ENCODE measurements at places on chromosomes 7 and 10.

- no peak for DNase-seq
These were observed 21.6 kb upstream of the FAM20C start for GRCh38 chr7:170551-171363.

GRCh38 chr7:115088893-115089292 lies 167.0 kb downstream of the MDFIC start:
- DNase-seq = no peak

- no peak for DNase-seq
These were observed 626.1 kb upstream of the GALNT17 start for GRCh38 chr7:70505886-70506285.

- DNase-seq = no peak
These were observed 12.0 kb upstream of the MEST start for GRCh38 chr7:130479716-130480400.

DNA sequence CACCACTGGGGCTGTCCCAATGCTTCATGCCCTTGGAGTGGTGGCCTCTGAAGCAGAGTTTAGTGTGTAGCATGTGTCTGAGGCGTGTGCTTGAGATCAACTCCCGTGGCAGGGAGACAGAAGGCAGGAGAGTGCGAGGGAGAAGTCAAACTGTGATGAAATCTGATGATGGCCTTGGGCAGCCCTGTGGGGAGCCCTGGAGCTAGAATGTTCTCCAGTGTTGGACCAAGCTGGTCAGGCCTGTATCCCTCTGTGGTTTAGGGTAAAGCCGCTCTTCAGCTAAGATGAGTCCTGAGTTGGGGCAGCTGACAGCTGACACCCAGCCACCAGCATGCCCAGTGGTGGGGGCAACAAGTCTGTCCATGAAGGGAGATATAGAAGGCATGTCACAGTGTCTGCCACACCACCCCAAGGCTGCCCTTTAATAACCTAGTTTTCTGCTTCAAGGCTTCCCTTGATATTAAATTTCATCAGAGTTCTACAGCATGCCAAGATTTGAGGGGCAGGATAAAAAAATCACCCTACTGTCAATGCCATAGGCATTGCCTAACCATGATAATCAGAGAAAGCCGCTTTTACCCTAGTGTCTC lies 170.5 kb upstream of the SVIL start:
- DNase-seq = no peak

- no peak for DNase-seq
These were observed 291.5 kb upstream of the ZNF32 start for GRCh38 chr10:43939939-43940820.

DNA sequence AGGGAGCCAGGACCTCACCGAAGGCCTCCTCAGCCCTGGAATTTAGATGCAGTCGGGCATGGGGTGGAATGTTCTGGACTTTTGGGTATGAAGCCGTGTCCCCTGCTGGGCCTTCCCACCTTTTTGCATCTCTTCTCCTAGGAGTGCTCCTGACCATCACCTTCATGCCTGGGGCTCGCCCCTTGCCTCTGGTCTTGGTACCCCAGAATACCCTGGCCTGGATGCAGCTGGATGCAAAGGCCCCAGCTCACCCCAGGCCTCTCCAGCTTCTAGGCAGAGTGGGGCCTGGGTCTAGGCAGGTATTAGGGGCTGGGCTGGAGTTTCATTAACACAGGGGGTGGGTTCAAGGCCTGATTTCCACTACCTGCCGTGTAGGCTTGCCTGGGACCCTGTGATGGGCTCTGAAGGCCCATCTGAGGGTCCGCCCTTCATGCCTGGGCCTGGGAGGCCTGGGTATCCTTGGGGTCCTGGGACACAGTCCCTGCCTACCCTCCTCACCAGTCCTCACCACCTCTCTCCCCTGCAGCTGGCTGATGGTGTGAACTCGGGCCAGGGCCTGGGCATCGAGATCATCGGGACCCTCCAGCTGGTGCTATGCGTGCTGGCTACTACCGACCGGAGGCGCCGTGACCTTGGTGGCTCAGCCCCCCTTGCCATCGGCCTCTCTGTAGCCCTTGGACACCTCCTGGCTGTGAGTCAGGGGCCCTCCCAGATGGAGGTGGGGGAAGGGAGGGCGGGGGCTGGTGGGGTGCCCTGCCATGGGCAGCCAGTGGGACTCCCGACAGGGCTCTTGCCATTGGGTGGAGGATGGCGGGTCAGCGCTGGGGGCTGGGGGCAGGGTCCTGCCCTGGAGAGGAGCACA lies 10.1 kb downstream of the AQP1 start:
- DNase-seq = no peak

DNA sequence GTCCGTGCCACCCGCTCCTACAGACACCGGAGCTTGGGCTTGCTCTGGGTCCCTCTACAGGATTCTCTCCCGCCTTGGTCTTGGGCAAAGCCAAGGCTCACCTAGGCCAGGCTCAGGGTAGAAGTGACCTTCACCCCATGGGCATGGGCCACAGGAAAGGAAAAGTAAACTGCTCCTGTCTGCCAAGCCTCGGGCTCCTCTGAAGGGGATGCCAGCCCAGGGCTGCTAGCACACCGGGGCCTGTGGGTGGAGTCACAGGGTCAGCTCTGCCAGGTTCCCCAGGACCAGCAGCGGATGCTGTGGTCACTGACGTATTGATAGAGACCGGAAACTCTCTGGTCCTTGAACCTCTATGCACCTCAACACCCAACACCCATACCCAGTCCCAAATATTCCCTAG lies 222.7 kb upstream of the MGMT start:
- no peak for DNase-seq

DNA sequence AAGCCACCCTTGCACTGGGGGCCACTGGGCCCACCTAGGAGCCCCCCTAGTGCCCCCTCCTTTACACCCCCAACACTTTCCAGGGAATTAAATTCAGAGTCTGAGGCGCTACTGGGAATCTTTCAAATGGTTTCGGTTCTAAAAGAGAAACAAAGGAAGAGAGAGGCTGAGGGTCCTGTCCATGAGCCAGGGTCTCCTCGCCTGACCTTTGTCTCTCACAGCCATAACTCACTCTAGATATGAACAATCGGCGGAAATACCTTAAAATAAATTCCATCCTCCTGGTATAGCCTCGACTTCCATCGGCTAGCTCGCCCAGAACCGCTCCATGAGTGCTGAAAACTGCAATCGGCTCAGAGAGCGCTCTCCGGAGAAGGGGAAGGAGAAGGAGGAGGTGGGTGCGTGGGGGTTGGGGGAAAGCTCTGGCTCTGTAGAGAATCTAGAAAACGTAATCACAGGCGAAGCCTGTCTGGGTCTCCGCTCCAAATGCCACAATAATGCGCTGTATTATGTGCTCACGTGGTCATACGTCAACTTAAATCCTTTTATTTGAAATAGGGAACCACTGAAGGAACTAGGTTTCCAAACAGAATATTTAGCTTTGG lies 12.6 kb downstream of the HOXA4 start:
- no peak for DNase-seq

DNA sequence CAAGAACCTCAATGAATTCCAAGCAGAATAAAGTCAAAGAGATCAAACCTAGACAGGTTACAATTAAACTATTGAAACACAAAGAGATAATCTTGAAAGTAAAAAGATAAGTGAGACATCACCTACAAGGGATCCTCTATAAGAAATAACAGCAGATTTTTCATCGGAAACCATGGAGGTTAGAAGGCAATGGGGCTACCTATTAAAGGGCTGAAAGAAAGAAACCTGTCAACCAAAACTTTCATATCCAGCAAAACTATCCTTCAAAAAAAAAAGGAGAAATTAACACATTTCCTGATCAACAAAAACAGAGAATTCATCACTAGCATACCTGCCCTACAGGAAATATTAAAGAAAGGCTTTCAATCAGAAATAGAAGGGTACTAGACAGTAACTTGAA lies 244.9 kb downstream of the ARHGAP12 start:
- DNase-seq = no peak

- no peak for DNase-seq
These were observed 411.0 kb upstream of the PCDH15 start for GRCh38 chr10:55212051-55212450.

GRCh38 chr10:132062116-132062515 lies 3.6 kb upstream of the JAKMIP3 start:
- no peak for DNase-seq

DNA sequence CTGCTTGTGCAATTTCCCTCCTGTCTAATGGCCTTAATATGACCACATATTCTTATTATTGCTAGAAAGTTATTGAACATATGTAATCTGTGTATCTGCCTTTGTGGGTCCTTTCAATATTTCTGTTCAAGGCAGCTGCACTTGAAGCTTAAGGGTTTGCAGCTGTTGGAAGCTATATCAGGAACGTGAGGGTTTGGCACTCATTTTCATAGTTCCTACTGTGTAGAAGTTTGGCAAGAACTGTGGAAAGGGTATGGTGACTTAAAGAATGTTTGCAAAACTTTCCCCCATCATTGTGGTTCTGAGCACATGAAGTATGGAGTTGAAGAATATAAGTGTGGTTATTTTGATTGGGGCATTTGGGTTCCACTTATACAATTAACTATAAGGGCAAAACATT lies 144.7 kb upstream of the SEMA3A start:
- no peak for DNase-seq

DNA sequence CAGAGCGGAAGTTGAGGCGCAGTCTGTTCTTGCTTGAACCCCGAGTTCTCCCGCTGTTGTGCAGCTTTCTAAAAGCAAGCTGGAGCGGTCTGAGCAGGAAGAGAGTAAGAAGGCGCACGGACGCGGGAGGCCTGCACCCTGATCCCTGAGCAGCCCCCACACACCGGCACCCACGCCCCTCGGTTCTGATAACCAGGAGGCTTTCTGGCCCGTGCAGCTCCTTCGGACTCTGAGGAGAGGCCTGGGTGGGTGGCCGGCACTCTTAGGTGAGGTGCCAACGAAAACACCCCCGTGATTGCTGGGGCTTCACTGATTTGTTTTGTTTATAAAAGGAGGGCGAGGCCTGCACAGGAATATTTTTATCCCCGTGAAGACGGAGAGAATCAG lies 28.9 kb downstream of the AMZ1 start:
- DNase-seq = no peak

GRCh38 chr7:113480537-113480936 lies 362.2 kb upstream of the SMIM30 start:
- DNase-seq = no peak

DNA sequence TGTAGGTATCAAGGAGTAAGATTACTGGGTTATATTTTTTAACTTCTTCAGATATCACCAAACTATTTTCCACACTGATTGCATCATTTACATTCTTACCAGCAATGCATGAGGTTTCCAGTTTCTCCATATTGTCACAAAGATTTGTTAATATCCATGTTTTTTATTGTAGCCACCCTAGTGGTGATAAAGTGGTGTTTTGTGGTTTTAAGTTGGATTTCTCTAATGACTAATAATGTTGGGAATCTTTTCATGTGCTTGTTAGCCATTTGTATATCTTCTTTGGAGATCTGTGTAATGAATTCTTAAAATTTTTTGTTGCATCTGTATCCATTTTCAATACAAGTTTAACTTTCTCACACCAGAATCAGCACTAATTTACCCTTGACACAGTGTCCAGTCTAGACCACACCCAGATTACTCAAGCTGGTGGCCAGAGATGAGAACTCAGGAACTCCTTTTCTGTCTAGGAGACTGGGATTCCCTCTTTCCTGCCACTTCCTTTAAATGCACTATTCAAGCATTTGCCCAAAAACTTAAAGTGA lies 67.0 kb upstream of the PLXDC2 start:
- DNase-seq = peak; percentile 72

DNA sequence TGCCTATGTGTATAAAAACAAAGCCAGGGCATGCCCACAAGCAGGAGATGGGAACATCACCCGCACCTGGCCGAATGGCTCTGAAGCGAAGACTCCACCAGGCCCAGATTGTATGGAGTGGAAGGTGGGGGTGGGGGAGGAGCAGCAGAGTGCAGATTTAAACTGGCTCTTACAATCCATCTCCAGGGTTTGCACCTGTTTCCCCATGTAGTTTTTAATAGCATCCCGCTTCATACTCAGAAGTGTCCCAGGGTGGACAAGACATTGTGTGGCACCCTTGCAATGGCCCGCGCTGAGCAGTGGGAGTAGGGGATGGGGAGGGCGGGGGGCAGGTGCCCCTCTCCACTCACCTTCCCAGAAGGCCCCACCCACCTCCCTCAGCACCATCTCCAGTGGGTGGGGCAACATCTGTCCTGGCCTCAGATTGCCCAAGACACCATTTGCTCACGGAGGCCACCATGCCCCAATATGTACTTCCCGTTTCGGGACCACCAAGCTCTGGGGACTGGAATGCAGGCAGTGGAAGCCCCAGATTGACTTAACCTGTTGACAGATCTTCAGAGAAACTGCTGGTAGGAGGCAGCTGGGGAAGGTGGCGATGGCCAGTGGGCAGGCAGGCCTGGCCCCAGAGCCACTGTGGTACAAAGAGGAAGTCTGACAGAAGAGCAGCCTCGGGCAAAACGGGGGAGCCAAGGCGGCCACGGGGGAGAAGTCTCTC lies 23.0 kb downstream of the VSIR start:
- no peak for DNase-seq

DNA sequence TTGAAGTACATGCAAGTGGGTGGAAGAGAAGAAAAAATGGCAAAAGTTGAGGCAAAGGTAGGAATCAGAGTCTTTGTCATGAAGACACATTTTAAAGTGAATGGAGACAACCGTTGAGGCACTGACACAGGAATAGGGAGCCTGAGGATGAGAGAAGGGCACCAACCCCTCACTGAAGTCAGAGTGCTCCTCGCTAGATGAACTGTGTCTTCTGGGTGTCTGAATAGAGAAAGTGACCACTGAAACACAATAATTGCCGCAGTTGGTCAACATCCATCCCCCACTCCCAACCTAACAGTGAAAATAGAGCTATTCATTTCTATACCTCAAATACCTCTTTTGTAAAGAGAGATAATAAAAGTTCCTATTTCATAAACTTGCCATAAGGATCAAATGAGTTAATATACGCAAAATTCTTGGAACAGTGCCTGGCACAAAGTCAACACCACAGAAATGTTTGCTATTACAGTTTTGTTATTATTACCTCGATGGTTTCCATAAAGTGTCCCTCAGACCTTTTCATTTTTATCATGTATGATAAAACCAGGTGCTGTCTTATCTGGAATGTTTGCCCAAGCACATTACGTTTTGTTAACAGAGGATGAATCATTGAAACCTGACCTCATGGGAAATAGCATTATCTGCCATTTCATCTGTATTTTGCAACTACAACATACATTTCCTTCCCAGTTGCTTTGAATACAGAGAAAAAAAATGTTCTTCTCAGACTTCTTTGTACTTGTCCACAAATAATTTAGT lies 61.8 kb upstream of the SP4 start:
- DNase-seq = no peak

- no peak for DNase-seq
These were observed 82.8 kb upstream of the ZNF716 start for GRCh38 chr7:57367171-57367570.

- DNase-seq = no peak
These were observed 5.5 kb downstream of the SKIDA1 start for GRCh38 chr10:21519941-21520436.
